ENCODE measurements at places on chromosomes 6 and 20. TPM values are rescaled to one million over a fixed set of nuclear protein-coding genes. Genes with fewer than 3 reads are reported as not detected.

The FAM229B gene
- 2.2 TPM for total RNA-seq

- DNase-seq = no peak
- H3K36me3 ChIP-seq = no peaks in the 10 kb centered on the region
- H3K27ac ChIP-seq = no peak overlapping the region
- H3K27me3 ChIP-seq = no peaks in the 10 kb centered on the region
- no peak overlapping the region for H3K4me3 ChIP-seq
- no peaks in the 10 kb centered on the region for H3K4me1 ChIP-seq
These were observed 344.6 kb downstream of the UBE3D start for GRCh38 chr6:82720992-82721391.

GRCh38 chr6:31952140-31952805 lies 6.4 kb downstream of the CFB start:
- DNase-seq = peak; percentile 55
- peaks cover 40% of the 10 kb centered on the region for H3K36me3 ChIP-seq
- H3K27ac ChIP-seq = no peak overlapping the region
- H3K4me3 ChIP-seq = no peak overlapping the region

The TNNC2 gene
- total RNA-seq = not detected

DNA sequence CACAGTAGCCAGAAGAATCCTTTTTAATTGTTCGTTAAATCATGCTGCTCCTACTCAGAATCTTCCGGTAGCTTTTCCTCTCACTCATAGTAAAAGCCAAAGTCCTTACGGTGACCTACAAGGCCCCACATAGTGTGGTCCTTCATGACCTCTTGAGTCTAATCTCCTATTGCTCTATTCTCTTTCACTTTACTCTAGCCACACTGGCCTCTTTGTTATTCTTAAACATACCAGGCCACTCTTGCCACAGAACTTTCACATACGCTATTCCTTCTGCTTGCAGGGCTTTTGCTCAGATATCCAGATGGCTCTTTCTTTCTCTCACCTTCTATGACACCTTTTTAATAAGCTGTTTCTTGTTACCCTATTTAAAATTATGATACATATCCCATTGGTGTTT lies 25.7 kb downstream of the ZNF391 start:
- no peak for DNase-seq
- H3K27ac ChIP-seq = no peak overlapping the region
- peaks cover 1% of the 10 kb centered on the region for H3K36me3 ChIP-seq
- H3K27me3 ChIP-seq = peaks cover 4% of the 10 kb centered on the region

GRCh38 chr20:32366380-32366779 lies 8.2 kb downstream of the ASXL1 start:
- peaks cover 26% of the 10 kb centered on the region for H3K36me3 ChIP-seq
- no peak for DNase-seq
- H3K27ac ChIP-seq = peak overlapping the region; percentile 30
- no peaks in the 10 kb centered on the region for H3K27me3 ChIP-seq

Data from activated CD8-positive, alpha-beta T cell treated with anti-CD3 and anti-CD28 coated beads, Interleukin-2, amount 10 ng/mL, durations not matched to agents 7 days and 5 days (primary cell).